ENCODE measurements at places on chromosomes 11 and 22.

DNA sequence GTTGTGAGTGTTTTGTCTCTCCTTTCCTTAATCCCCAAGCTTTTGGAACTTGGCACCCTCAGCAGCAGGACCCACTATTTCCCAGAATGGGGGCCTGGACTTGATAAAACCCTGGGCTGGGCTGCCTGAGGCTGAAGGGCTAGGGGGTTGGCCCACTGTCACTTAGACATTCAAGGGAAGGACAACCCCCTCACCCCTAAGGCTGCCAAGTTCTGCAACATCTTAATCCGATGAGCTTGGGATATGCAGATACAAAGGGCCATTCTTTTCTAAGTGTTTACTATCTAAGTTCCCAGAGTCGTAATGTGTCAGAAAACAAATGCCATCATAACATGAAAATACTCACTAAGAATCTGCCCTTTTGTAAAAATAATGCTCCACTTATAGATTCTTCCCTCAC lies 42.9 kb downstream of the IRAG1 start:
- DNase-seq: peak; percentile 55

DNA sequence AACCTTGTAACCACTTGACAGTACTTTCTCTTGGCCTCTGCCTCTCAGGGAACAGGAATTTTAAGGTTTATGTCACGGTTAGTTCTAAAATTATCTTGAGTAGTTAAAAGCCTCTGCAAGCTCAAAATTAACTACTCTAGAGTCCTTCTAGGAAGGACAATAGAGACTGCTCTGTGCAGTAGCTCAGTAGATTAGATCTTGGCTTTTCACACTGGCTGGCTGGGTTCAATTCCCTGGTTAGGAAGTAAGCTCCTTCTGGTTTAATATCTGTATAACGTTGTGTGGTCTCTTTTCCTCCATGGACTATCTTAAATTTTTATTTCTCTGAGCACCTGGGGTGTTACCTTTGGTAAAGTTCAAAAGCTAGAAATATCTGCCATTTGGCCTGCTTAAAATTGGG lies 109.2 kb downstream of the AASDHPPT start:
- no peak for DNase-seq

- peak; percentile 7 for DNase-seq
Observed at GRCh38 chr22:30920407-30920806, 48.2 kb downstream of the MORC2 start.

DNA sequence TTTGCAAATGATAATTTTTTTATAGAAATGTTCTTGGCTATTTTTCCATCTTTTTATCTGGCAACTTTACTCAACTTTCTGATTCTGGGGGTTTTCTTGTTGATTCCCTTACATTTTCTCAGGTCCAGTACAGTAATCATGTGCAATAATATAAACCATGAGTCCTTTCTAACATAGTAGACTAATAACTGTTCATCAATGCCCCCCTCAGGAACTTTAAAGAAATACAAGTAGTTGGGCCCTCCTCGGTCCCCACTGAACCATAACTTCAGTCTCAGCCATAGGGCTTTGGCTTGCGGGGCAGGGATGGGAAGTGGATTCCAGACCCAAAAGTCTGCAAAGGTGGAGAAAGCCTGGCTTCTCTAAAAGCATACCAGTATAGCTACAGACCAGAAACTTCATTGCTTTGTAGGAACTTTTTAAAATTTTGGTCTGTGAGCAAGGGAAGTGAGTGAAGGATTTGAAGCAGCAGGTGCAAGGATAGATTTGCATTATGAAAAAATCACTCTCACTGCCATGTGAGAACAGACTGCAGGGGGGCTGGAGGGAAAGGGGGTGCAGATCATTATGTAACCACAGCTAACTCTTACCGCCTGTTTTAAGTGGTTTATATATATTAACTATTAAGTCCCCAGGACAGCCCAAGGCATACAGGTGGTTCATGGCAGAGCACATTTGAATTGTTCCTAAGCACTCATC lies 10.4 kb upstream of the TUB start:
- no peak for DNase-seq

DNA sequence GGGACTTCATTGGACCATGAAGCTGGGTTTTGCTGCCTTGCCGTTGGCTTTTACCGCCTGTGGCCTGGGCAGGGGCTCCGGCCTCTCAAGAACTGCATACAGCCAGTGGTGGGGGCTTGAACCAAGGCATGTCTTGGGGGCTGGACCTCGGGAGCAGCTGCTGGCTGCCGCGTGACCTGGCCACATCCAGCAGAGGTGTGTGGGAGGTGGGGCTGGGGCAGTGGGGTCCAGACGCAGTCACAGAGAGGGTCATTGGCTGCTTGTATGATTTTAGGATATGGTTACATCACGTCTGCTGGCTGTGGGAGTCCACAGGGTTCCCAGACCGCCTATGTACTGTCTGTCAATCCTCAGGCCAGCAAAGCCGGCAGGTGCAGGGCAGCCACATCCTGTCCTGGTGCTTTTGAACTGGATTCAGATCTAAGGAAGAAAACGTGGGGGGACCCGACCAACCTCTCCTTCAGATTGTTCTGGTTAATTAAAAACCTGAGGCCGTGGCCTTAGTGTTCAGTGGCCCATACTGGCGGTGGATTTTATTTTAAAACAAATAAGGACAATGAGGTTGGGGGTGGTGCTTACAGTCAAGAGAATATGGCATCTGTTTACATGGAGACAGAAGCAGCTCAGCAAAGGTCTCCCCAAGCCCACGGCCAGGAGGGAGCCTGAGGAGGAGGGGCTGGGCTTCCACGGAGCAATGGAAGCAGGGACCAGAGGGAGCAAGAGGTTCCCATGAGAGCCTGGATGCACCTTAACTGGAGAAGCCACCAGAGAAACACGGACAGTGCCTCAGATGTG lies 426.0 kb downstream of the TBC1D22A start:
- DNase-seq: no peak

DNA sequence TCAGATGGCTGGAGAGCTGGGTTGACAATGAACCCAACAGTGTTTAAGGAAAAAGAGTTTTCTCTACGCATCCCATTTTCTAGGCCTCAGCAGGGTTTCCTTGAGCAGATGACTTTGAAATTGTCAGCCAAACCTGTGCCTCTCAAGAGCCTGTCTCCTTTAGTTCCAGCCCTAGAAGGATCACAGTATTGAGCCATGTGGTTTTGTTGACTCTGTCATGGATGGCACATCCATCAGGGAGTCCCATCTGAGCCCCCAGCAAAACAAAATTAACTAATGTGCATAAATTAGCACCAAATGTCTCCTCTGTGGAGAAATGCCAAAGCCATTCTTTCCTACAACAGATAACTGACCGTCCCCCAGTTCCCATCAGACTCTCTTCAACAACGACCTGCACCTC lies 103.8 kb upstream of the BLID start:
- no peak for DNase-seq

GRCh38 chr11:94655291-94655690 lies 88.1 kb downstream of the PIWIL4 start:
- DNase-seq: no peak

DNA sequence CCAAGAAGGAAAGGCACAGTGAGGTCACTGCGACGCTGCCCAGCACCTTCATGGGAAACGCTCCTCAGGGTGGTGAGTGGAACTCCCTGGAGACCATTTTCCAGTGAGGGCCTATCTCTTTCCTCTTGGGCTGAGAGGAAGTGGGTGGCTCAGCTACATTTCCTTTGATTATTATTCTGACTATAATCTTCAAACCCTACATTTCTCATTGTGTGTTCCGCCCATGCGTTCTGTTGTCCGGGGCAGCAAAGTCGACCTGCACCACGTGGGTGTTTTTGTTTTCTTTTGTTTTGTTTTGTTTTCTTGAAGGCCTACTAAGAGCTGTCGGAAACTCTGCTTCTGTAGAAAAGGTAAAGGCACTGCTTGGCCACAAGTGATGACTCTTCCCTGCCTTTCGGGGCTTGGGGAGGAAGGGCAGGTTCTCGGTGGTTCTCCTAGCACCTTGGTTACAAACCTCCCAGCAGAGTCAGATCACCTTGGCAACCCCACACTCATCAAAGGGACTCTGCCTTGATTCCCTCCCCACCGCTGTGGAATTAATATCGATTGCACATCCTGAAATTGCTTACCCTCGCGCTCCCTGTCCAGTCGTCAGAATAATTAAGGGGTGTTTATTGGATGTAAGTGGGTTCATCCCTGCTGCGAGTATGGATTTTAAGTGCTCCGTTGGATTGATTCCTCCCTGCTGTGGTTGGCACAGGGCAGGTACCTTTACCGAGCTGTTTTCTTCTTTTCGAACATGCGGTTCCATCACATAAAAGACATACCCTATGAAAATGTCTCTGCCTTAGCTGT lies 7.3 kb downstream of the PARVB start:
- DNase-seq: no peak

DNA sequence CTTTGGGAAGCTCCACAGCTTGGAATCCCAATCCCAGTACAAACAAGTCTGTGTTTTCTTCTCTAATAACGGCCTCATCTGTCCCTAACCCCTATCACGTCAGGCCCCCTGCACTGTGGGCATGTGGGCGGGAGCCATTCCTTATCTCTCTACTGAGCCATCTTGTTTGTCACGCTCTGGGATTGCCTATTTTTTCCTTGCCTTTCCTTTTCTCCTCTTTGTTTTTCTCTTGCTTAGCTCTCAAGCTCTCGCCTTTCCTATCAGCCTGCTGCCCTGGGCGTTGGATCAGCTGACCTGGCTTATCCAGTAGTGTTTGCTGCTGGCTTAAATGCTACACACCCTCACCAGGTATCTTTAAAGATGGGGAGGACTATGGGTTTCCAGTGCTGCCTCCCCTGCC lies 35.8 kb downstream of the ARHGAP1 start:
- DNase-seq: no peak

DNA sequence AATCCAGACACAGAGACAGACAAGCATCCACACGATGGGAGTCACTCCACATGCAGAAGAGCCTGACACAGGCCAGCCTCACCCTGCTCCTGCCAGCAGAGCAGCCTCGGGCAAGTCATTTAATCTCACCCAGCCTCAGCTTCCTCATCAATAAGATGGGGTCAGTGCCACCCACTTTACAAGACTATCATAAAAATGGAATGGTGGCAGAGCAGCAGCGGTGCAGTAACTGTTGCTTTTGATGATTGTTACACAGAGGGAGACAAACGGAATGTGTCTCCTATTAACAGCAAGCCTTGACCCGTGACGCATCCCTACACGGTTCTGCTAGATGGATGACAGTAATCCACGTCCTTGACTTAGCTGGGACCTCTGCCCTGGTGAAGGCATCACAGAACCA lies 26.0 kb upstream of the ARFGAP3 start:
- DNase-seq: no peak

DNA sequence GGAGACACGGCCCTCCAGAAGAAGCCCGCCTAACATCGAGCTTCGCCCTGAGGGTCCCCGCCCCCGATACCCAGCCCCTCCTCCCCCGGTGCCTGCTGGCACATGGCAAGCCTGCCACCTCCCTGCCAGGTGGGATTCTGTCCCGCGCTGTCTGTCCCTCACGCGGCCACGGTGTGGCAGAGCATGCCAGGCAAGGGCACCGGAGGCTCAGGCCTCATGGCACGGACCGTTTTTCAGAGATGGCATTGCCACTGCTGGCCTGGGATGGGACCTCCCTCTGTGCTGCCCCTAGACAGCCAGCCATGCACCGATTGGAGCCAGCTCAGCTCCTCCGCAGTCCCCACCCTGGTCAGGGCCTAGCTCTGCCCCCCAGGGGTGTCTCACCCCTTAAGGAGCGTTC lies 19.4 kb downstream of the MRPL23 start:
- no peak for DNase-seq

- no peak for DNase-seq
Observed at GRCh38 chr22:34072585-34072984, 152.3 kb upstream of the LARGE1 start.

GRCh38 chr22:22954656-22955055 lies 67.0 kb downstream of the IGLL5 start:
- no peak for DNase-seq

GRCh38 chr22:35649636-35650250 lies 1.5 kb downstream of the APOL6 start:
- DNase-seq: no peak
